ENCODE measurements at places on chromosomes 2 and 18.

GRCh38 chr2:65877331-65878010, 445.1 kb upstream of the SPRED2 start:
- no peak for DNase-seq

DNA sequence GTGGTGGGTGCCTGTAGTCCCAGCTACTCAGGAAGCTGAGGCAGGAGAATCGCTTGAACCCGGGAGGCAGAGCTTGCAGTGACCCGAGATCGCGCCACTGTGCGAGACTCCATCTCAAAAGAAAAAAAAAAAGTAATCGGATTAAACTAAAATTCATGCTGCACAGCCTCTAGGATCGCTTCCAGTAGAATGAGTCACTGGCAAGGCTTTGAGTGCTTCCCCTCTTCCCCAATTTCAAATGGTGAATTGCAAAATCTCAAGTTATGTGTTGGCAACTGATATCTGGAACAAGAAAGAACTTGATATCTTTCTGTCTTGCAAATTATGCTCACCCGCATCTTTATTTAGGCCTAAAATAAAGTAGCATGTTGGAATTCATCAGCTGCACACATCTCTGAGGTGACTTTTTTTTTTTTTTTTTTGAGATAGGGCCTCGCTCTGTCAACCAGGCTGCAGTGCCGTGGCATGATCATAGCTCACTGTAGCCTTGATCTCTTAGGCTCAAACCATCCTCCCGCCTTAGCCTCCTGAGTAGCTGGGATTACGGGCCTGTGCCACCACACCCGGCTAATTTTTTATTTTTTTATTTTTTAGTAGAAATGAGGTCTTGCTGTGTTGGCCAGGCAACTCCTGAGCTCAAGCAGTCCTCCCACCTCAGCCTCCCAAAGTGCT, 12.7 kb downstream of the TTC39C start:
- DNase-seq, result no peak

- no peak for DNase-seq
Measured at GRCh38 chr2:189350540-189351209, 90.6 kb upstream of the WDR75 start.

DNA sequence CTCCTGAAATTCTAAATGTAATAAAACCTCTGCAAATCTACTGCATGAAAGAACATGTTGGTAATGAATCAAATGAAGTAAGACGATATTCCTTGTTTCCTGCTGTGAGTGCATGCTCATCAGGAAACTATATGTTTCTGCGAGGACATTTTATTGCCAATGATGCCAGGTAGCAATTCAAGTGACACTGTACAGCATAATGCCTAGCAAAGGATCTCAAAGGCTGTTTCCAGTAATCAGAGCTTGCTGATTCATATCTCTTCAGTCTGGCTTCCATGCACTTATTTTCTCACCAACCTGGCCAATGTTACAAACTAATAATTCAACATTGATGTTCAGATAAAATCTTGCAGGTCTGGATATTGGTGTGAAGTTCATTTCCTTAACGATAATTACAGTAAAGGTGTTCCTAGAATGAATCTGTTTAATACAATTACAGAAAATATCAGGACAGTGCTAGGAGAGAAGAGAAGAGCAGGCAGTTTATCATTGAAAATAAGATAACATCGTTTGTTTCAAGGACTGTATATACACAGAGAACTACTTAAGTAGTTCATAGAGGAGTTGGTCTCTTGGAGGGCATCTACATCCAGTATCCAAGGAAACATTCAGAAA, 568.5 kb upstream of the SOX11 start:
- DNase-seq, result no peak

DNA sequence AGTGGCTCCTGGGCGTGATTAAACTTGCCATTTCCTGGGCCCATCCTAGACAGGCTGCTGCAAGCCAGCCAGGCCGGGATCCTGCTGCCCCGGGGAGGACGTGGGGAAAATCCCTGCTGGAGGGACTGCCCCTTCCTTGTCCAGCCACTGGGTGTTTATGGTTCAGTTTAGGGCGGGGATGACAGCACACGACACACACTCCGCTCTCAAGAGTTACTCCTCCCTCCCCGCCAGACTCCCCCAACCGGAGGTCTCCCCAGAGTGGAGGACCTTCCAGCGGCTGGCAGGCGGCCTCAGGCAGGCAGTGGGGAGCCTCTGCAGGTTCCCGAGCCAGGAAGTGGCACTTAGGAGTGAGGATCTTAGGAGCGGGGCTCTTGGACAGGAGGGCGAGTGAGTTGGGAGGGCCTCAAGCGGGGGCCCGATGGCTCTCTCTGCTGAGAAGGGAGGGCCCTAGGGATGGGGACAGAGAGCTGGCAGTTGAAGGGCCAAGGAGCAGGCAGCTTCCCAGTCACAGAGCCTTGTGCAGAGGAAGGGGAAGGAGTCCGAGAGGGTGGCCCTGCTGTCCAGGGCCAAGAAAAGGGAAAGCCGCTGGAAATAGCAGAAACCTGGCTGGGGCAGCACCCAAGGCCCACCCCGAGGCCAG, 5.7 kb upstream of the GPR35 start:
- DNase-seq, result no peak

DNA sequence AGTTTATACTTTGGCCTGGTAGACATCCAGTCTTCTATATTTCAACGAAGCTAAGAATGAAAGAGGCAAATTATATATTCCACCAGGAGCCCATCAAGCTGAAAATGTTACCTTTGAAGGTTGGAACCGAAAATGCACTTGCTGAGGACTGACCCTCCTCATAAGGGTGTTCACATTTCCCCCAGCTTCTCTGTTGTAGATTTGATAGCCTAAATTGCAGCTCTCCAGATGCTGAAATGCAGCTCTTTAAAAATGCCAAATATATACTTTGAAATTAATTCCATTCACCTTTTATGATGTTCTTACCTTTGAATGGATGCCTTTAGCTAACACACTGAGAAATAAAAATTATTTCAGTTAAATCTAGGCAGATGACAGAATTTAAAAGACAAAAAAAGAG, 1.8 kb upstream of the FIGN start:
- DNase-seq, result no peak

DNA sequence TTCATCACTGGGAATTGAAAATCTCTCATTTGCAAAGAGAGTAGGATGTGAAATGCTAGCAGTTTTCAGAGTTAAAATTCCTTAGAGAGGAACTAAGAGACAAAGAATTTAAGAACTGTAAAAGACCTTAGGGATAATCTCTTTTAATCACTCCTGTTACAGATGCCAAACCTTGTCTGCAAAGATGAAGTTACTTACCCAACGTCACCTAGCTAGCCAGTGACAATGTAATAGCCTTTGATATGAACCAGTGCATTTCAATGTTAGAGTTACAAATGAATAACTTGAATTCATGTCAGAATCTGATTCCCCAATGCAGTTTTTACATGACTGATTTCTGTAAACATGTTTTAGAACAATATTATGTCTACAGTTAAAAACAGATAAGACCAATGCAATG, 190.1 kb downstream of the LRP1B start:
- no peak for DNase-seq

DNA sequence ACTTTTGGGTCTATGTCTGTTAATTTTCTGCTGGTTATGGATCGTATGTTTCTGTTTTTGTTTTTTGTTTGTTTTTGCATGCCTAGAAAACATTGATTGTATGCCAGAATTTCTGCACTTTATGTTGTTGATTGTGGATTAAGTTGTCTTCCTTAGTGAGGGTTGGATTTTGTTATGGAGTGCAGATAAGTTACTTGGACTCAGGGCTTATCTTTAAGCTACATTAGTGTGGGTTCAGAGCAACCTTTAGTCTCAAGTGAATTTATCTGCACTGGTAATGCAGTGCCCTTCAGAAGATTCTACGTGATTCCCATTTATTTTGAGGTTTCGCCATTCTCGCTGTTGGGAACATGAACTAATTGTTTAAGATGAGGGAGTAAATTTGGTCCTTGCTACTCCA, 32.9 kb downstream of the UBR3 start:
- DNase-seq, result no peak

- no peak for DNase-seq
Measured at GRCh38 chr18:11785444-11786055, 65.7 kb upstream of the CHMP1B start.

DNA sequence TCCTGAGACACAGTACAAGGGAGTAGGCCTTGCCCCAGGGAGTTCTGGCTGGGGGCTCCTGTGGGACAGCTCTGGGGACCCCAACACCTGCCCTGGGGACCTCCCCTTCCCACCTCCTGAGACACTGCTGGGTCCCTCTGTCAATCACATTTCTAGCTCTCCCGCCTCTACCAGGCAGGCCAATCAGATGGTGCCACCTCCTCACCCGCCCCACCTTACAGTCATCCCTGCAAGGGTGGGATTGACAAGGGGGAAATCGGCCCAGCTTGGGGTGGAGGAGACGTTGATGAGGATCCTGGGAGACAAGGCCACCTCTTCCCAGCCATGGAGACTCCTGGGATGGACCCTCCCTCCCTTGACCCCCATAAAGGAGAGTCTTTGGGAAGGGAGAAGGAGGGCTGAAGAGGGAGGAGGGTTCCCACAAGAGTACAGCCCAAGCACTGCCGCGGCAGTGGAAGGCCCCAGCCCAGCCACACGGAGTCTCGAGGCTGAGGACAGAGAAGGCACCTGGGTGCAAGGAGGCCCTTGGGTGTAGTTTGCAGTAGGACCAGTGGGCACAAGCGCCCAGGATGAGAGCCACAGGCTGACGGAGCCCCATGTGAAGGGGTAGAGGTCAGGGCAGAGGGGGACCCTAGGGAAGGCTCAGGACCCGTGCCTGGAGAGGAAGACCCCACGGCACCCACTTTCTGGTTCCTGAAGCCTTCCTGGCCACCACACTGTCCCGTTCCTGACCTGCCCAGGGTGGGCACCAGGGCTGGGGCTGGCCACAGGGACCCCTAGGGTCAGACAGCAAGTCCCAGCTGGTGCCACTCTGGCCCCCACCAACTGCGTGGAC, 109.9 kb upstream of the OTOS start:
- DNase-seq, result peak; percentile 16

- no peak for DNase-seq
Measured at GRCh38 chr2:37679072-37679695, 7.7 kb upstream of the CDC42EP3 start.

- no peak for DNase-seq
Measured at GRCh38 chr2:159243529-159243928, 43.0 kb downstream of the WDSUB1 start.

- DNase-seq, result no peak
Measured at GRCh38 chr18:72899338-72899737, 31.6 kb upstream of the NETO1 start.

- DNase-seq, result no peak
Measured at GRCh38 chr2:152280780-152281179, 54.2 kb upstream of the FMNL2 start.

- DNase-seq, result no peak
Measured at GRCh38 chr2:161796192-161796591, 172.0 kb downstream of the SLC4A10 start.

- DNase-seq, result no peak
Measured at GRCh38 chr2:134703426-134703825, 15.4 kb downstream of the TMEM163 start.

GRCh38 chr18:76821356-76821874, 942 bp upstream of the ZNF236 start:
- no peak for DNase-seq

DNA sequence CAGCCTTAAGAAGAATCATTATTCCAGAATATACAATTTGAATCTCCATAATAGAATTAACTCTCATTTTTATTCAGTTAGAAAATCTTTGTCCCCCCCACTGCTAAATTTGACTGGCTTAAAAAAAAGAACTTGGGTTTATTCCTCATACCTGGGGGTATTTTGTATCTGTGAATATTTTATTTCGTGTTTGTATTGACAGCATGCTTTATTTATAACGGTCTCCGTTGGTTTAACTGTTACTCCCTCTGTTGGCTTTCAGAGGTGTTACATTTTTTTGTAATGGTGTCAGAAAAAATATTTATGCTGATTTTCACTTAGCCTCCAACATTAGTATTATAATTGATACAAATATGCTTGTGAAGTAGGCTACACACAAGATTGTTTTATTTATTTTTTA, 109.1 kb downstream of the HAUS1 start:
- DNase-seq, result no peak

DNA sequence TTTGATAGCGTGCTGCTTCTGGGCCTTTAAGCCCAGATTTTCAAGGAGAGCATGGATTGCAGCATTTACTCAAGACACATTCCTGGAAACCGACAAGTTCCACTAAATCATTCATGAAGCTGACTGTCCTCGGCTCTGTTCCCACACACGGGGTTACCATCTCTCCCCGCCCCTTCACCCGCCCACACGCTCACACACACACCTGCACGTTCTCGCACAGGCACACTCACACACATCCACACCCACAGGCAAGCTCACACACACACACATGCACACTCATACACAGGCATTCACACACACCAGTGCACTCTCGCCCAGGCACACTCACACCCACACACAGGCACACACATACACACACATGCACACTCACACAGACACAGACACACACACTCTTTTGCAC, 150.0 kb upstream of the AGAP1 start:
- no peak for DNase-seq

DNA sequence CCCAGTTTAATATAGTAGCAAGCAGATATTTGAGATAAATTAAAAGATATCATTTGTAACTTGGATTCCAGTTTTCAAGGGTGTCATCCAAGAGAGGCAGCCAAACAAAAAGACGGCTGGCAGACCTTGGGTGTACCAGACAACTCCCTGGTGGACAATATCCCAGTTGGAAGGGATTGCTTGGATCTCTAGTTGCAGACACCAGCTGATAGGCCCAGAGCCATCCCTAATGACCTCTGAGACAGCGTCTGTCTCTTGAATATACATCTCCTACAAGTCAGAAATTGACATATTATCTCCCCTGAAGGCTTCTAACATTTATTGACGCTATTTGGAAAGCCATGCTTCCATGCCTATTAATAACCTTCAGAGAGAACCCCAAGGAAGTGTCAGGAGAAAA, 67.7 kb downstream of the ACVR1 start:
- DNase-seq, result no peak

GRCh38 chr2:26988058-26988860, 17.8 kb downstream of the MAPRE3 start:
- DNase-seq, result no peak

- no peak for DNase-seq
Measured at GRCh38 chr2:98280376-98281102, 65.7 kb upstream of the CNGA3 start.

DNA sequence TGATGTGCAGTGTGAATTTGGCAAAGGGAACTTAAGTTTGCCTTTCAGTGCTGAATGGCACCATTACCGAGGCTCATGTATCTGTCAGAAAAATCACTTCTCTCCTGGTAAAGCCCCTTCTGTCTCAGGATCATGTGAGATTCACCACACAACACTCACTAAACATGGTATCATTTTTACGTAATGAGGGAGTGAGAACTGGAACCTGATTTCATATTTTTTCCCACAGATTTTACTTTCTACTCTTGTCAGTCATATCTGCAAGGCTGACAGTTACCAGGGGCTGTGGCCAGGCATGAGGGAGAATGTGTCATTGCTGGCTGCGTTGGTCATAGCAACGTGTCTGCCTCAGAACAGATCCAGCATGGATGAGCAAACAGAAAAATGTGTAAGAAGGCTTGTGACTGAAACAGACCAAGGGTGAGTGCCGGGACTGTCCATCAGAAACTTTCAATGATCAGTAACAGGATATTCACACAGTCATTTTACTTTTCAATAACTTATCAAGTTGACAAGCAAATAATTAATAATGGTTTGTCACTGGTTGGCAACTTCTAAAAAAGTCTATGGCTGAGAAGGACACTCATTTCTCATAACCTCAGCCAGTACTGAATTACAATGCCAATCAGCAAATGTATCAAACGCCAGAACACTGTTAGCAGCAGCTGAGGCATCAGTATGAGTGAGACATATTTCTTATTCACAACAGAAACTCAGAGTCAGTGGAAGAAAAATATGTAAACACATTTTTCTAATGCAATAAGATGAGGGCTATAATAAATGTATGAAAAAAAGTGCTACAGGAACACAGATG, 100.5 kb downstream of the CDC42EP3 start:
- no peak for DNase-seq
